ENCODE measurements at places on chromosomes 5 and 9.
A peak's percentile ranks its signal among the peaks of the same experiment; 100 is the strongest.

GRCh38 chr9:124941679-124942561 lies 1.0 kb upstream of the GOLGA1 start:
- peak; percentile 62 for DNase-seq

DNA sequence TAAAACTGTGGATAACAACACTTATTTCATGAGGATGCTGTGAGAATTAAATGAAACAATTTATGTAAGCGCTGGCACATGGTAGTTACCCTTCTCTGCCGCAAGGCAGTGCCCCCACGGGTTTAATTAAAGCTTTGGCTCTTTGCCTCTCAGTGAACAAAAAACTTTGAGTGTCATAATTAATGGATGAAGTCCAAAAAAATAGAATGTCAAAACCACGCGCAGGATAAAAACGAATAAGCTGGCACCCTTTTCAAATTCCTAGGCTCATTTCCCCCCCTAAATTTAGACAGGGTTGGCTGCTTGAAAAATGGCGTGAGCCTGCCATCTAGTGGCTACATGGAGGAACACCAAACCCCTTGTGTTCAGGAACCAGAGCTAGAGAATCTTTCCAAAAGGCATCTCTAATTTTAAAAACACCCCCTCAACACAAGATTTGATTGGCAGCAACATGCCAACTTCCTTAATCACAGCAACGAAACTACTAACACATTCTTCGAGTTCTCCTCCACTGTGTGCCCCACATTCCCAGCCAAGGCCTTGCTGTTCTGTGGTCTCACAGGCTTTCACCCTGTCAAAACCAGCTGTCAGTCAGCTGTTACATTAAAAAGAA lies 29.0 kb upstream of the CCNG1 start:
- DNase-seq, result peak; percentile 19

GRCh38 chr5:102670224-102670836 lies 84.8 kb upstream of the PAM start:
- DNase-seq, result peak; percentile 12

DNA sequence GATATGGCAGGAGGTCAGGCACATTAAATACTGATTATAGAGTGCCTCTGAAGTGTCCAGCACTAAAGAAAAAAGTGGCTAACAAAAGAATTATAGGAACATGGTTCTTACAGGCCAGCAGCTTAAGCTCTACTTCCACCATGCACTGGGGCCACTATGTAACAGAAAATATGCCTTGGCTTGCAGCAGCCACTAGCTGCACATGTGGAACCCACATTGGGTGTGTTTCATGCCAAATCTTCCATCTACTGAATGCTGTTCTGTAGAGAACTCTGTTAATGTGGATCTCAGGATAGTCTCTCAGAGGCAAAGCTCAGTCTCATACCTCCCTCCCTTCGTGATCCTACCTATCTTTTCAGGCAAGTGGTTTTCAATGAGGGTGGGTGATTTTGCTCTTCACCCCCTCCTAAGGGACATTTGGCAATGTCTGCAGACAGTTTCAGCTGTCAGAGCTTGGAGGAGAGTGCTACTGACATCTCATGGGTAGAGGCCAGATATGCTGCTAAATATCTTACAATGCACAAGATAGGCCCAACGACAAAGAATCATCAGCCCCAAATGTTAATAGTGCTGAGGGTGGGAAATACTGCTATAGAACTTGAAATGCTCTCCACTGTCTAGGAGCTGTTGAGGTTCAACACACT lies 218.9 kb downstream of the TARS1 start:
- DNase-seq, result no peak

GRCh38 chr5:135737701-135738563 lies 96.5 kb upstream of the SLC25A48 start:
- no peak for DNase-seq

- no peak for DNase-seq
Observed at GRCh38 chr5:153525536-153525935, 35.1 kb downstream of the GRIA1 start.
